ENCODE measurements at places on chromosomes 5 and 9. TPM values are rescaled to one million over a fixed set of nuclear protein-coding genes. Genes with fewer than 3 reads are reported as not detected.

The STXBP1 gene
- 50.9 TPM for total RNA-seq

The CCL27 gene
- not detected for total RNA-seq

The DOCK8 gene
- 3.4 TPM for total RNA-seq

The ADAMTSL2 gene
- 8.1 TPM for total RNA-seq

GRCh38 chr9:115837618-115838017 is 316.0 kb upstream of the PAPPA start:
- no peak for DNase-seq

- DNase-seq, result no peak
Measured at GRCh38 chr5:153525536-153525935, 35.1 kb downstream of the GRIA1 start.

DNA sequence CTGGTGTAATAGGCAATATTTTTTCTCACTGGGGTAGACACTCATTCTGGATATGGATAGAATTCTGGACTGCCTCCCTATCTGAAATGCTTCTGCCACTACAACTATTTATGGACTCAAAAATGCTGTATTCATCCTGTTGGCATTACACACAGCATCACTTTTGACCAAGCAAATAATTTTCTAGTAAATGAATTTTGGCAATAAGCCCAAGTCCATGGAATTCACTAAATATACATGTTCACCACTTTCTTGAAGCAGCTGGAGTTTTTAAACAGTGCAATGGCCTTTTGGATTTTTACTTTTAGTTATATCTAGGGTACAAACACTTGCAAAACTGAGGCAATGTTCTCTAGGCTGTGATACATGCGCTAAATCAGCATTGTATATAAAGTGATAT is 724.9 kb upstream of the EDIL3 start:
- DNase-seq, result no peak

- DNase-seq, result no peak
Measured at GRCh38 chr5:166909926-166910325, 1381.5 kb upstream of the WWC1 start.

DNA sequence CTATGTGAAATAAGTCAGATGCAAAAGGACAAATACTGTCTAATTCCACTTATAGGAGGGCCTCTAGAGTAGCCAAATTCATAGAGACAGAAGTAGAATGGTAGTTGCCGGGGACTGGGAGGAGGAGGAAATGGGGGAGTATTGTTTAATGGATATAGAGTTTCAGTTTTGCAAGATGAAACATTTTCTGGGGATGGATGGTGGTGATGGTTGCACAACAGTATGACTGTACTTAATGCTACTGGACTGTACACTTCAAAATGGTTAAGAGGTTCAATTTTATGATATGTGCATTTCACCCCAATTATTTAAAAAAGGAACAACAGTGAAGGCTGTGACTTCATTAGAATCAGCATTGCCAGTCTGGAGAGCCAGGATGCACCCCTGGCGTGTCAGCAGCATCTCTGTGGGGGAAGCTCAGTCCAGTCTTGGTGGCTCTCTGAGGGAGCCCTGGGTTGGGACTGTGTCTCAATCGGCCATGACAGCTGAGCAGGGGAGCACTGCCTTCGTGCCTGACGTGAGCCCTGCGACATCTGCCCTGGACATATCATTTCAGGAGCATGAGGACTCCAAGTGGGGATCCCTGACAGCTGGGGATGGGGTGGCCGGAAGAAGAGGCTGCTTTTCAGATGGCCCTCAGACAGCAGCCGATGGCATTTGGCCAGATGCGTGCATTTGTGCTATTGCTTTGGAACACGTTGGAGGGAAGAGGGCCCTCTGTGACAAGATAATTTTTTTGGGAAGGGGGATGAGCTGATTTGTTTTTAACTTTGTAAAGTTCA is 130.8 kb upstream of the STC2 start:
- DNase-seq, result no peak
